ENCODE measurements at places on chromosomes 4 and X.

- no peak for DNase-seq
Observed at GRCh38 chr4:9963328-9963727, 58.0 kb downstream of the SLC2A9 start.

DNA sequence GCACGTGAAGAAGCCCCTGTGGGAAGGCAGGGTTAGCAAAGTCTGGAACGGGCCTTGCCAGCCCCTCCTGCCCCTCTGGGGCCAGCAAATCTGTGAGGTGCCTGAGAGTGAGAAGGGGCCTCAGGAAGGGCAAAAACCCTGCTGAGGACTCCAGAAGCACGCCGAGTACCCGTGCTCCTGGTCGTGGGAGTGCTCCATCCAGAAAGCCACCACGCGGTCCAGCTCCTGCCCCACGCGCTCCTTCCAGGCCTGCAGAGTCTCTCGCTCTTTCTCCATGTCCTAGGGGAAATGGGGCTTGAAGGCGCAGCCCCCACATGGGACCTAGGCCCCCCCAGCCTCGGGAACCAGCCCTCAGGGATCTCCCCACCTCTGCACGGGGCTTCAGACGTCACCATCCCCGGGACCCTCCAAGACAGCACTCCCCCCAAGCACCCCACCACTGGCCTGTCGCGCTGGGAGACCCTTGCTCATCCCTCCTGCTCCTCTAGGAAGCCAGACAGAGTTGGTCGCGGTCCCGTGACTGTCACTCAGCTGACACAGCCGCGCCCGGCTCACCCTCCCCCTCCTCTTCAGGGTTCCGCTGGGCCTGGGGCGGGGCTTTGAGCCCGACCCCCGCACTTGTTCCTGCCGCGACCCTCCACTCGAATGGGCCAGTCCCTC lies at the start of gene RENBP:
Gene RENBP (minus strand): TSS at position 504 of the 660 bp plus-strand sequence. CDS start 33 bp downstream, at position 471.
- no peak for DNase-seq

GRCh38 chr4:181911420-181911819 lies 331.8 kb upstream of the TENM3 start:
- no peak for DNase-seq

GRCh38 chr4:3767570-3768288 lies 1.5 kb downstream of the ADRA2C start:
- DNase-seq, result no peak

DNA sequence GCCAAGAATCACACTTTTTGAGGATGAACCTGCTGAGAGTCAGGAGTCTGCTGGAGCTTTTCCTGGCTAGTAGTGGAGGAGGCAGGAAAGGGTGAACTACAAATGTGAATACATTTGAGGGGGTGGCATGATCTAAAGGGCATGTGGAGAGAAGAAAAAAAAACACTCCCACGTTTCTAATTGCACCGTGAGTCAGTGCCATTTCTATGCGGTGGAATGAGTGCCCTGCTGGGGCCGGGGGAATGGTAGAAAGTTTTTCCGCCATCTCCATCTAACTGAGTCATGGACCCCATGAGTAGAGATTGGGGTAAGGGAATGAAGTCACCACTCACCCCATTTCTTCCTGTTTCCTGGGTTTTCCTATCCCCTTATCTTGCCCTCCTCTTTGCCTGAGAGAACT lies 19.8 kb downstream of the BEX3 start:
- DNase-seq, result no peak

DNA sequence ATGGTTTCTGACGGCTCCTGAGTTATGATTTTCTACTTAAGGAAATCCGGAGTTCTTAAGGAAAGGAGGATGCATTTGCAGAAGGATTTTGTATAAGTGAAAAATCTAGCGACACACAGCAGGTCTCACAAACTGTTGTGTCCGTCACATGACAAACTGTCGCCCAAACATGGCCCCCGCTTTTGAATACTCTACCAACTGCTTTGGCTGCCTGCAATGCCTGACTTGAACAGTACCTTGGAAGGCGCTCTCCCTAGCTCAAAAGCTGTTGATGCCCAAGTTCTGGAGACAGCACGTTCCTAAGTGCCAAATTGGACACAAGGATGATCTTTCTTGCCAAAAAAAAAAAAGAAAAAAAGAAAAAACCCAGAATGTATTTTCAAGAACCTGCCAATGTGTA lies 103.2 kb downstream of the ENPP6 start:
- no peak for DNase-seq

DNA sequence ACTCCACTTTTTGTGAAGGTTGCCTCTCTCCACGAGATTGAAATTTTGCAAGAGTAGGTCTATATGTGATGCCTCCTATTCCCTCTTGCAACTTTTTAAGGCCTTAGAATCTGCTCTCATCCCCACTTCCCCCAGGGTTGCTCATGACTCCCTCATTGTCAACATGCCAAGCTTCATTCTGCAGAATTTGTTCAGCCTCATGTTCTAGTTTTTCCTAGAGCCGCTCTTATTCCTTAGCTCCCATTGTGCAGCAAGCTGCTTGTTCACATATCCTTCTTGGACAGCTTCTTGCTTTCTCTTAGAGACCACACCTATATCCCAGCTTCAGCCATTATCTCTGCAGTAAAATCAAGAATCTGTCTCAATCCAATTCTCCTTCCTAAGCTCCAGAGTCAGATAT lies 82.4 kb downstream of the CNGA2 start:
- no peak for DNase-seq

DNA sequence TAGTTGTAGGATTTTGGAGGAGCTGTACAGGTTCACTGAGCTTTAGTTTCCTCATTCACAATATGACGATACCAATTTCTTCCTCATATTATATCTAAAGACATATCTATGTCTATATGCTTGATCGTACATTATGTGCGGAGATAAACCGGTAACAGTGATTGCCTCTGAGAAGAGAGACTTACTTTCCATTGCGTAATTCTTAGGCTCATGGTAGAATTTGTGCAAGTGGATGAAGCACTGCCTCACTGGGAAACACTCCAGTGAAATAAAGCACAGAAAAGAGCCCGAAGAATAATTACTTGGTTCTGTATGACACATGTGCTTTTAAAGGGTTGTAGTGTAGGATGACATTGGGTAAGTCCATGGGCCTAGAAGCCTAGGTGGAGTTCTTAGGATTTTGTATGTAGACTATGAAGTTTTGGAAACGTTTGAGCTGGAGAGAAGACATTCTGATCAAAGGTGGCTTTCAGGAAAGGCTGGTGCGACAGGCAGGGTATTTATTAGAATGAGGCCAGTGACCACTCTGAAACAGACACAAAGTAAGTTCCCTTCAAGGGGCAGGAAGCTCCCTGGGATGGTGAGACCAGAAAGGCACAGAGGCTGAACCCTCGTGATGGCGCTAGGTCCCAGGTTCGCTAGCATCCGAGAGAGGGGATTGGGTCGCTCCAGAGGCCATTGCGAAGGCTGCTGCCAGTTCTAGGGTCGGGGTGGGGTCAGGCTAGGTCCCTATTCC lies 649 bp upstream of the VBP1 start:
- no peak for DNase-seq

DNA sequence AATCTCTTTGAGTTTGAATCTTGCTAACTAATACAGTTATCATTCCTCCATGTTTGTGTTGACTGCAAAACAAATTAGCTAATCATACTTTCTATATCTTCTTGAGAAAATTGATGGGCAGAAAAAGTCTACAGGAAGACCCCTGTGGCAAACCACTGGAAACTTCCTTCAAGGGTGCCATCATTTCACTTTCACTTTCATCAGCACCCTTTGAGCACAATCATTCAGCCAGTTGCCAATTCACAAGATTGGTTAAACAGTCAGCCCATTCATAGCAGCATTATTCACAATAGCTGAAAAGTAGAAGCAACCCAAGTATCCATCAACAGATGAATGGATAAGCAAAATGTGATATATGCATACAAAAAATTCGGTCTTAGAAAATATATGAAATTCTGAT lies 101.5 kb downstream of the CCDC160 start:
- DNase-seq, result no peak

- no peak for DNase-seq
Observed at GRCh38 chr4:10354225-10354624, 103.0 kb downstream of the ZNF518B start.

- DNase-seq, result no peak
Observed at GRCh38 chr4:37971202-37971601, 11.0 kb downstream of the PTTG2 start.

All from SIG-M5 (cell line).